Mesothelial cell of epicardium (in vitro differentiated cells): ENCODE measurements at places on chromosomes 7 and 10. TPM values are rescaled to one million over a fixed set of nuclear protein-coding genes. Genes with fewer than 3 reads are reported as not detected.

Gene HTR5A
- total RNA-seq: not detected in 3 replicates

DNA sequence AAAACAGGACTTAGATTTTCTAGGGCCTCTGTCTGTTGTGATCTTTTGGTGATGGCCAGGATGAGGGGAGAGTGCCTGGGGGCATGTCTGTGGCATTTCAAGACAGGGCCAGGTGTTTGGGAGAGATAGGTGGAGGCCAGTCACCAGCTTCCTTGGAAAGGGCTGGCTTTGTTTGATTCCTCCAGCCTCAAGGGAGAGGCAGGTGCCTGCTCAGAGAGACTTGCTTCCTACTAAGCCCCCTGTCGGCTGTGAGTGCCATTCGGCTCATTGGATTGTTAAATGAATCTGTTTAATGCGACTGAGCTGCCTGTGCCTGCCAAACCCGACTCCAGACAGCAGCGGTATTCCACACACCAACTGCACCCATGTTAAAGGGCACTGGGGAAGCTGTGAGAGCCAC lies 304.1 kb upstream of the COBL start:
- no peaks in the 10 kb centered on the region for H3K4me1 ChIP-seq
- no peak overlapping the region for H3K27ac ChIP-seq
- DNase-seq: no peak
- peaks cover 6% of the 10 kb centered on the region for H3K36me3 ChIP-seq

- H3K27me3 ChIP-seq: no peaks in the 10 kb centered on the region
- H3K27ac ChIP-seq: no peak overlapping the region
- no peak for DNase-seq
- H3K36me3 ChIP-seq: no peaks in the 10 kb centered on the region
Observed at GRCh38 chr10:74290708-74291107, 139.7 kb downstream of the ADK start.

DNA sequence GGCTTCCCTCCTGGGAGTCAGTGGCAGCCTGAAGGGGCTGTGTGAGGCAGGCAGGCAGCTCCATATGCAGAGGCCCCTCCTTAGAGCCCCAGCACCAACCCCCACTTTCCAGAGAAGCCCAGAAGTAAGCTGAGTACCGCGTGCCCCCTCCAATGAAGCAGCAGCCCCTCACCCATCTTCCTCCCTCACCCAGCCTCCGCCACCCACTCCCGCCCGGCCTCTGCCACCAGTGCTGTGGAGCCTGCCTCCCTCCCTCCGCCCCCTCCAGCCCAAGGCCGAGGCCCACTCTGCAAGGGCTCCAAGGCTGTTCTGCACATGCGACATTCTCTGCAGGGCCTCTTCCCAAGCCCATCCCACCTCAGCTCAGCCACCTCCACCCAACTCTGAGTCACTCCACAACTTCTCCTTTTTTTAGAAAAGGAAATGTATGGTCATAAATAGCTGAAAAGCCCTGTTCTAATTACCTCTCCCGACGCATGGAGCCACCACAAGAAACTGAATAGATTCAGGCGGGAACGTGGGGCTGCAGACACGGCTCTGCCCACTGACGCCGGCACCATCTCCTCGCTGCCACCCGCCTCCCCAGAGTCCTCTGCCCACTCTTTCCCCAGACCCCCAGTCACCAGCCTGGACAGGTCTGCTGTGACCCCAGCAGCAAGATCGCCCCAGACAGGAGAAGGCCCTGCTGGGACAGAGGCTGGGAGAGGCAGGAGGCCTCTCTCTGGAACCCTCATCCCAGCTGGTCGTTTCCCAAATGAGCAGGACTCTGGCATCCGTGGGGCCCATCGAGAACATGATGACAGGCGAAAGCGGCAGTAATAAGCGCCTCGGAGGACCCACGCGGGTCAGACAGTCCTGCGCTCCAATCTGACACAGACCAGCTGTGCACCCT lies 213.9 kb downstream of the MAD1L1 start:
- peaks cover 2% of the 10 kb centered on the region for H3K36me3 ChIP-seq
- H3K4me3 ChIP-seq: no peak overlapping the region
- DNase-seq: peak; percentile 28
- peak overlapping the region; percentile 93 for H3K27ac ChIP-seq
- H3K4me1 ChIP-seq: peaks cover 24% of the 10 kb centered on the region

DNA sequence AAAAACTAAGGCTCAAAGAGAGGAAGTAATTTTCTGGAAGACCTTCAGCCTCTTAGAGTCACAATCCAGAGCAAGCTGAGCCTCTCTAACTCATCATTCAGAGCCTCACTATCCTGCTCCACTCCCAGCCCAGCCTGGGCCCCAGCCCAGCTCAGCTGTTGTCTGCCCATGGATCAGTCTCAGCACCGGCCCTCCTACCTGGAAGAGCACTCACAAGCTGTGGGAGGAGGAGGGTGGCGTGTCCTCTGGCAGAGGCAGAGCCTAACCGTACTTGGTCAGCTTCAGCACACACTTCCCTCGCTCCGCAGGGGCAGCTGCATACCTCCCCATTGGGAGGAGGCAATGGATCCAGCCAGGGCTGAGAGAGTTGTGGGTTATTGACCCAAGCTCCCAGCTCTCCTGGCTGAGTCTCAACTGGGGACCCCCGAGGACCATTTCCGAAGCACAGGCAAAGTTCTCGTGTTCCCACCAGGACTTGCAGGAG lies 66.7 kb upstream of the GPR26 start:
- H3K36me3 ChIP-seq: no peaks in the 10 kb centered on the region
- no peaks in the 10 kb centered on the region for H3K4me1 ChIP-seq
- peaks cover 37% of the 10 kb centered on the region for H3K27me3 ChIP-seq
- peak; percentile 13 for DNase-seq
